Astrocyte of the spinal cord (primary cell): ENCODE measurements at places on chromosomes 2 and 18.

DNA sequence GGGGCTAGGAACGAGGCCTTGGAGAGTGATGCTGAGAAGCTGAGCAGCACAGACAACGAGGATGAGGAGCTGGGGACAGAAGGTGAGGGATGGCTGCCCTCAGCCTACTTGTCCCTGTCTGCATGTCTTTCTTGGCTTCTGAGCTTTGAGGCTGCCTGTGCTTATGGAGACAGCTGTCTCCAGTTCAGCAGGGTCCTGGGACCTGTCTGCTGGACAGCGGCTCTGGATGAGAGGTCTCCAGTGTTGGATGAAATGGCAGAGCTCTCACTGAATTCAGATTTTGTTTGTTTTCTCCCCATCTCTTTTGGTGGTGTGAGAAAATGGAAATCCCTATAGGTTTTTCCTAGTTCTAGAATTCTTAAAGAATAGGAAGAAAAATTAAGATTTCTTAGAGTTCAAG is 54.8 kb downstream of the NTSR2 start:
- DNase-seq, result no peak

DNA sequence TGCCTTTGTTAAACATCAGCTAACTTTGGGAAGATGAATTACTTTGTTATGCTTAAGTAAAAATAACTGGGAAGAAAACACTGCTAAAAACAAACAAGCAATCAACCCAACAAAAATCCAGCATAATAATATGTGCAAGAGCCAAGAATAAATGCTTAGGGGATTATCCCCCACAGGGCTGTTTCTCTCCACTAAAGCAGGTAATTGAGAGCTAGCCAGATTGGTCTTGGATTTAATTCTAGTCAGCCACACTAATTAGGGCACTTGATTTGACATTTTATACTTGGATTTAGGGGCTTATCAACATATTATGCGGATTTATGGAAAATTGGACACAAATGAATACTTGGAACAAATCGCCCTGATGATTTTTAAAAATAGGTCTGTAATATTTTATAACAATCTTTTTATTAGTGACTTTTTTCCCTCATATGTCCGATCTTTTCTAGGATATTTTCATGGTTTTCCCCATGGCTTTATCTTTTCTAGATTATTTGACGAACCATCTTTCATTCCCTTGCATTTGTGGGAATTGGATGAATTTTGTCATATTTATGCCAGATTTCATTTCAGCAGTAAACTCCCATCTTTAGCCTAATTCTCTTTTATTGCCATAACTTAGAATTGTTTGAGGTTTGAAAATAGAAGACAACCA is 199.1 kb upstream of the NXPH2 start:
- DNase-seq, result no peak

DNA sequence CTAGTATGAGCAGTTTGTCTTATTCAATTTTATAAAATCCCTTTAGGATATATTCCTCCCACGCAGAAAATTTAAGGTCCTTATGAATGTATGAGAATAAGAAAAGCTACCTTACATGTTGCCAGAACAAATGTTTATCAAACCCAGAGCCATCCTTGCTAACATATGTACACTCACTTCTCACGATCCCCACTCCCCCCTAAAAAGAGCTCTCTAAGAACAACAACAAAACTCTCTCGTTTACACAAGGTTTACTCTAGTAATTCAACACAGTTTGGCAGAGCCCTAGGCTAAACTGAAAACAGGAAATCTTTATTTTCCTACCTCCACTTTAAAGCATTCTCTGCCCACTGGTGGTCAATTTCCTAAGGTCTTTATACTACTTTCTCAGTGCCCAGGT is 504.9 kb downstream of the ZEB2 start:
- DNase-seq, result peak; percentile 10

DNA sequence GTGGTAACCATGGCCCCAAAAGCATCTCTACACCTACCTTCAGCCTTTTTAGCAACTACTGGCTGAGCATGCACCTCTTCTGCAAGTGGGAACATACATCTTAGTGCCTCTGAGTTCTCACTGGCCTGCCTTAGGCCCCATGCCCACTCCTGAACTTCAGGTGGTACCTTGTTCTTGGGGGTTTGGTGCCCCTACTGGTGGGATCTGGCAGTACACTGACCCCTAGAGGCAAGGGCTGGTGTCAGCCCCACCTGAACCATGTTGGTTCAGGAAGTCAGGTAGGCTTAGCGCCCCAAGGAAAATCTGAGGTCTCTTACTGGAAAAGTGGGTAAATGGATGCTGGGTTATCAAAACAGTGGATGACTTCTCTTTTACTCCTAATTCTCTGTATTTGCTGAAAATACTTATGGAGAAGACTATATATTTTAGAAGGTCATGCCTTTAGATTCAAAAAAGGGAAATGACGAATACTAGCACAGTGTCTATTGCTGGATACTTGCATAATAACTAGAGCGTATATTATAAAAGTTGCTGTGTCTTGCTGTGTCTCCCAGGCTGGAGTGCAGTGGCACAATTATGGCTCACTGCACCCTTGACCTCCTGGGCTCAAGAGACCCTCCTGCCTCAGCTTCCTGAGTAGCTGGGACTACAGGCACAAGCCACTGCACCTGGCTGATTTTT is 84.6 kb downstream of the RAB31 start:
- DNase-seq, result no peak

DNA sequence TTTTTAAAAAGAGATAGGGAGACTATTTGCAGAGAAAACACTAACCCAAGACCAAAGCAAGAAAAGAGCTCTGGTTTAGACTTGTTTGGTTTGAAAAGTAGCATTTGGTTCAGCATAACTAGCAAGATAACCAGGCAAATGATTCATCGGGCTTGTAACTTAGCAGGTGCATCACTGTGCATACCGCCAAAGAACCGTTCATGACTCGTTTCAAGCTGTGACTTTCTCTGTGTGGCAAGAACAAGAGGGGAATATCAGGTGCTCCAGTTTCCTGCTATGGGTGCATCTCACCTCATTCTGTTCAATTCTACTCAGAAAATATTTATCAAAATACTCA is 244.9 kb downstream of the ETAA1 start:
- DNase-seq, result no peak

DNA sequence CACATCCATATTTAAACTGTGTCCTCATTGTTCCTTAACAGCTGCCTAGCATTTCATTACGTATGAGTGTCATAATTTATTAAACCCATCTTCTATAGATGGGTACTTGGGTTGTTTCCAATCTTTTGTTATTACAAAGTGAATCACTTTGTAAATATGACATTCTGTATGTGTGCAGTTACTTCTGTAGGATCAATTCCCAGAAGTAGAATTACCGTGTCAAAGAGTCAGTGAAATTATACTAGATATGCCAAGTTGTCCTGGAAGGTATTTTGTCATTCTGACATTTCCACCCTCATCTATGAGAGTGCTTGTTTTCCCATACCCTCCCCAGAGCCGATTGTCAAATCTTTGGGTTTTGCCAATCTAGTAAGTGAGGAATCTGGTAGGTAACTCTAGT is 194.5 kb upstream of the APCDD1 start:
- DNase-seq, result peak; percentile 7

GRCh38 chr2:240857039-240858008 is 11.3 kb upstream of the AGXT start:
- DNase-seq, result no peak

DNA sequence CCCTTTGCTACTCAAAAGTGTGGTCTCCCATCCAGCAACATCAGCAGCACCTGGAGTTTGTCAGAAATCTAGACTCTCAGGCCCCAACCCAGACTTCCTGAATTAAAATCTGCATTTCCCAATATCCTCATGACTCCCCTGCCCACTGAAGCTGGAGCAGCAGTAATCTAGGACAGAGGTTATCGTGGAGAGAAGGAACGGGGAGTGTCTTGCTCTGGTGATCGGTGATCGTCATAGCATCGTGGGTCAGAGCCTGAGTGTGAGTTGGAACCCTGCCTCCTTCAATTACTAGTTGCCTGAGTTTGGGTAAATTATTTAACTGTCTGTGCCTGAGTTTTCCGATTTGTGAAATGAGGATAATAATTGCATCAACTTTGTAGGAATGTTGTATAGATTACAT is 217.3 kb upstream of the ATP5MC3 start:
- no peak for DNase-seq

DNA sequence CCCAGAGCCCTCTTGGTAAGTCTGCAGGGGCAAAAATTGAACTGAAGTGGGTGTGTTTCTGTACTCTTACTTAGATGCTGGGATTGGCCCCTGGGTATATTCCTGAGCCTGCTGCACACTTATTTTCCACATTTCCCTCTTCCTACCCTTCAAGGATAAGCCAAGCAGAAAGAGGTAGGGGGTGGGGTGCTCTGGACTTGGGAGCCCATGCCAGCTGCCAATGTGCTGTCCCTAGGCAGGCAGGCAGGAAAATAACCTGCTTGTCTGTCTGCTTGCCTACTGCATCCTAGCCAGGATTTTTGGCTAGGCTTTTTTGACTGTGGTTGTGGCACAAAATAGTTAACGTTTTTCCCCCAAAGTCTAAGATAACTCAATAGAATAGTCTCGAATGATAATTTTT is 234.3 kb downstream of the ALK start:
- DNase-seq, result no peak

DNA sequence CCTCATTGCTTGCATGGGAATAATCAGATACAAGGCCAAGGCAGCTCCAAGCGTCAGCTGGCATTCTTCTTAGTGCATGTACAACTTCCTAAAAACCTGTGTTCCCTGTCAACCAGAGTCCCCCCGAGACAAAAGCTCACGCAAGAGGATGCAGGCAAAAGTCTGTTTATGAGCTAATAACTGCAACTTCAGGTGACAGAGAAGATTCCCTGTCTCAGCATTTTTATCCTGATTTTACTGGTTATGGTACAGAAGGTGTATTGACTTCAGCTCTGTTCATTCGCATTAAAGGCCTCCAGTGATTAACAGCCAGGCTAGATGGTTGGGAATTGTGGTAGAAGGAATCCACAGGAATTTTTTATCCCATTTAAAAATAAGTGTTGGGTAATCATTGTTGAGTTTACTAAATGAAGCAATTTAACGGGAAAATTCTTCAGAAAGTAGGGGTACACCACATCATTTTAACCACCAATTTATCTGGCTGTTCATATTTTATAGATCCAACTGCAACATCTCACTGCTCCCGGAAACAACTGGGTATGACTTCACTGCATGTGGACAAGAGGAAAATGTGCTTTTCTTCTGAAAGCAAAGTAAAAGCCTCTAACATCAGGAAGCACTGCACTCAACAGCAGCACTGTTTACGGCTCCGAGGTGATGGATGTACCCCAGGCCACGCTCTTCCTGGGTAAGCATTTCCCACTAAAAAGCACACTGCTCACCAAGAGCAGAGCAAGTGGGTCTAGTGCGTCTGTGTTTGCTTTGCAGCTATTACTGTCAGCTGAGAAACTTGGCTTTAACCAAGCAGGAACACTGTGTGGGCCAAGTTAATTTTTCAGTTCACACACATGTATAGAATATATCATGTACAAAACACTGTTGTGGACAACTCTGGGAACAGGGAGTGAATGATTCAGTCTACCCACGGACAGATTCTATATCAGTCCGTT is 31.9 kb downstream of the CCBE1 start:
- peak; percentile 54 for DNase-seq

GRCh38 chr18:55324166-55324565 is 263.8 kb downstream of the TCF4 start:
- no peak for DNase-seq

- no peak for DNase-seq
Observed at GRCh38 chr2:99376254-99376864, 39.2 kb downstream of the EIF5B start.

GRCh38 chr2:187008111-187008510 is 159.1 kb upstream of the ZSWIM2 start:
- peak; percentile 76 for DNase-seq

GRCh38 chr2:63729831-63730230 is 111.9 kb upstream of the UGP2 start:
- DNase-seq, result no peak
